SHP77 treated with DMSO at 0.1 percent for 48 hours (cell line): ENCODE measurements at places on chromosomes 1 and 21.
A peak's percentile ranks its signal among the peaks of the same experiment; 100 is the strongest.

DNA sequence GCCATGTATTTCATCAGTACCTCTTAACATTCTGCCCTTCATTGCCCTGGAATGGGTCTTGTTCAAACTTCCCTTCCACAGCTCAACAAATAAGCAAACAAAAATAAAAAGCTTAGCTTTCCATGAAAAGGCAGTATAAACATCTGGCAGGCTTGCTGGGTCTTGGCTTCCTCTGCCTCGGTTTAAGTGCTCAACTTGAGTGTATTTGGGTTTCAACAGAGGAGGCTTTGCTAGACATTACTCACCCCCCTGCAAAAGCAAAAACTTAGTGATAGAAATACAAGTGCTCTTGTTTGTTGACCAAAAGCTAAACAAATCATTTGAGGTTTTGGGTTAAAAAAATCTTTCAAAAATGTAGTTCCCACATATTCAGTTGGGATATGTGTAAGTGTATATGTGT lies 518.5 kb downstream of the PLPP3 start:
- no peak for DNase-seq

- no peak for DNase-seq
Measured at GRCh38 chr1:246063013-246063616, 444.0 kb downstream of the SMYD3 start.

DNA sequence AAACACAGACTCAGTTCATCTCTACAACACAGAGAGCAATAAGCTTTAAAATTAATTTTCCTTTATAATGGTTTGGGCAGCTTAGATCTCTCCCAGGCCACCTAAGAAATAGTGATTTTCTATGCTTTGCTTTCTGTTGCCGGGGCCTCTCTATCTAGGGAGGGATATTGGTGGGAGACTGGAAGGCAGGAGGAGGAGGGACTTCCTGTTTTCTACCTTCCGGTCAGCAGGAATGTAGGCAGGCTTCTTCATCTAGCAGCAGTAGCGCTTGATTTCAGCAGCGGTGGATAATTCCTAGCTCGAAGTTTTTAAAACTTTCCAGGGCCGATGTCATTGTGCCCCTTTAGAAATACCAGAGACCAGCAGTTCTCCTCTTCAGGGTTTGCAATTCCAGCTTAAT lies 5.1 kb upstream of the DESI2 start:
- no peak for DNase-seq

DNA sequence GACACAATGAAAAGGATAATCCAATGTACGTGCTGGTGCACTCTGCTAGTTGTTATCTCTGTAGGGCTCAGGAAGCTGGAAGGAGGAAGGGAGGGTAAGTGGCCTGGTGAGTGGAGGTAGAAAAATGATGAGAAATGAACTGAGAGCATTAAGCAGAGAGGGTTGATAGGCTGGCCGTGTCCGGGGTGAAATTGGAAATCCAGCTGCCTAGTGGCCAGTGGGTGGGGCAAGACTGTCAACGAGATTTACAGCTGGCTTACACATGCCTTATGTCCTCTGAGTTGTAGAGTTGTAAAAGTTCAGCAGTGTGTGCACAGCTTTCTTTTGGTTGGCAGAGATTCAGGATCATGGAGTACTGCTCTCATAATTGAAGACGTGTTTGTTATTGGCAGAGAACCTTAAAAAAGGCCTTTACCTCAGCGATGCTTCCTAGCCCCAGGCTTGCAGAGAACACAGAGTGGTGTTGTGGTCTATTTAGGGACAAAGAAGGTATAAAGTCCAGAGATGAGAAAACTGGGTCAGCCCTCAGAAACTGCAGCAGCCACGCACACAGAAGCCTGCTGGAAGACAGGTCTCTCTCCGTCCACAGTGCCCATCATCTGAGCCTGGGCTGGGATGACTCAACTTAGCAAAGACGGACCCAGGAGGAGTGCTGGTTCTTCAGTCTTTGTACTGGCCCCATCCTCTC lies 132.4 kb downstream of the EDEM3 start:
- peak; percentile 98 for DNase-seq

- DNase-seq, result no peak
Measured at GRCh38 chr1:68093737-68094136, 43.3 kb upstream of the DIRAS3 start.

GRCh38 chr1:209667103-209667502 lies 8.1 kb upstream of the G0S2 start:
- DNase-seq, result no peak

DNA sequence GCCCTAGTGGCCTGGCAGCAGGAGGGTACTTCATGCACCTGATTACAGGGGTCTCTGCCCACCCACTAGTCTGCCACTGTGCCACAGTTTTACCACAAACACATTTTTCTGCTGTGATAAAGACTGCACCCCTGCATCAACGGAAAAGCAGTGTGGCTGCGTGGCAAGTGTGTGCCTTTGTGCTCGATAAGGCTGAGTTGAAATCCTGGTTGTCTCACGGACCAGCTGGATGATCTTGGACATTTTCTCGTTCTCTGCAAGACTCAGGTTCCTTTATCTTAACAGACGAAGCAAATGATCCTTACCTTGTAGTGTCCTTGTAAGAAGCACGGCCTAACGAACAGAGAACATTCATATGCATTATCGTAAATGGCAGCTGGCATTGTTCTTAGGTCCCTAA lies 10.2 kb downstream of the GRHL3 start:
- no peak for DNase-seq

DNA sequence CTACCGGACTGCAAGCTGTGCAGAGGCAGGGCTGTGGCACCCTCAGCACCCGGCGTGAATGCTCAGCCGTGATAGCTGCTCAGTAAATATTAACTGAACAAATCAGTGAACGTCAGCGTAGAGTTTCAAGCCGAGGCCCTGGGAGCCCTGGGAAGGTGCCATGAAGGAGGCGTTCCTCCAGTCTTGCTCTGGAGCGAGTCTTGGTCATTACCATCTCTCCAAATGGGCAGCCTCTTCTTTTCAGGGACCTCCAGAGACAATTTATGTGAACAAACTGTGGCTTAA lies 449.2 kb downstream of the CAMTA1 start:
- no peak for DNase-seq

DNA sequence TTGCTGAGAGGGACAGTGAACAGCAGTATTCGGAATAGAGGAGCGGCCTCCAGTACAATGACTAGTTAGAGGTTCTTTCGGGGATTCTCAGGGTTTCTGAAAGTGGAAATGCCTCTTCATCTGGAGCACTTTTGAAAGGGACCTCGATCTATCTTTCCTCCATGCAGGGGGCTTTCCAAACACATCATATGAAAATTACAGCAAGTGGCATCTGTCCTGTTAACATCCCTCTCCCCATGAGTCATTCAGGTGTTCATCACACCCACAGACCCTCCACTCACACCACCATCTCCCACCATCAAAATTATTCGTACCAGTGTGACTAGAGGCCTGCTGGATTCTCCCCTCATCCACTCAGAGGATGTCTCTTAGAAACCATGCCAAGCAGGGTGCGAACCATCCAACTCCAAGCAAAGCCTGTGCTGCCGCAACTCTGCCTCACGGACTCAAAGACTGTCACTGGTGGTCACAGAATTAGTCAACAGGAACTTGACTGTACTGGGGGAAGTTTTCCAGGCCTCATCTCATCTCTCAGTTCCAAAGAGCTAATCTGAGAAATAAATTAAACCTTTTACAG lies 211.1 kb downstream of the MRPL39 start:
- DNase-seq, result no peak

GRCh38 chr1:108117945-108118902 lies 81.9 kb downstream of the SLC25A24 start:
- DNase-seq, result no peak

DNA sequence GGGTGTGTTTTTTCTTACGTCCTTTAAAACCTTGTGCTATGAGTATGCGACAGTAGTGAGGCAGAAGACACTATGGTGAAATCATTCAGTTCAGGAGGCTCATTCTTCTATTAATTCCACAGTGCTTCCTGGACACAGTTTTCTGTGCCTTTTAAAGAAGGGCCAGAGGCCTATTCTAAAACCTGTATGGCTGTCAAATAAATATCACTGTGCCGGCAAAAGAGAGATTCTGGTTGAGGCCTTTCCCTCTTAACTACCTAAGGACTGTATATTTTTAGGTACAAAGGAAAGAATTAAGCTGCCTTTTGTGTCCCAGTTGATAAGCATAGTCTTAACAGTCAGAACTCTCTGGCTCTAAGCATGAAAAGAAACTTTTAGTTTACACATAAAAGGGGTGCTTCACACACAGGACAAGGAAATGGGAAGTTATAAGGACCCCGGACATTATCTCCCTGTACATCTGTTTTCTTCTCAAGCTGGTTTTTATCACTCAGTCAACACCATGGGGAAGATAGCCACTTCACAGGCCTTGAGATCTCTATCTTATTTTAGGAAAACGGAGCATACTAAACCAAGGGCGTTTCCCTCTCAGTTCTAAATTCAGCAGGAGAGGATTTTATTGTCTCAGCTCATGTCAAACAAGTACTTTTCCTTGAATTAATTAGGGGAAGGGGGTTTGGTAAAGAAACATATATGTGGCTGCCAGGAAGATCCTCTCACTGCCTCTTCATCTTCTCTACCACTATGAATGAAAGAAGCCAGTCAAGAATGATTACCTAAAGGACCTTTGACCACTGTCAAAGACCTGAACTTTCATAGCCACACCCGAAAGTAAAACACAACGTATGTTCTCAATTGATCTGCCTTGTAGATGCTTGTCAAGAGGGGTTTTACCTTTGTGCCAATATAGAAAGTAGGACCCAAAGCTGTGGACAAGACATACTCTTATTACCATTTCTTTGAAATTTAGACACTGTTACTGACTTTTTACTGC lies 71.4 kb upstream of the HSPA13 start:
- DNase-seq, result no peak

GRCh38 chr1:99279525-99279924 lies 15.2 kb downstream of the PLPPR4 start:
- DNase-seq, result no peak

GRCh38 chr1:41390573-41390972 lies 29.3 kb downstream of the FOXO6 start:
- no peak for DNase-seq

- no peak for DNase-seq
Measured at GRCh38 chr1:81228926-81229325, 571.8 kb upstream of the ADGRL2 start.

- peak; percentile 63 for DNase-seq
Measured at GRCh38 chr1:98119796-98120195, 199.0 kb upstream of the DPYD start.

DNA sequence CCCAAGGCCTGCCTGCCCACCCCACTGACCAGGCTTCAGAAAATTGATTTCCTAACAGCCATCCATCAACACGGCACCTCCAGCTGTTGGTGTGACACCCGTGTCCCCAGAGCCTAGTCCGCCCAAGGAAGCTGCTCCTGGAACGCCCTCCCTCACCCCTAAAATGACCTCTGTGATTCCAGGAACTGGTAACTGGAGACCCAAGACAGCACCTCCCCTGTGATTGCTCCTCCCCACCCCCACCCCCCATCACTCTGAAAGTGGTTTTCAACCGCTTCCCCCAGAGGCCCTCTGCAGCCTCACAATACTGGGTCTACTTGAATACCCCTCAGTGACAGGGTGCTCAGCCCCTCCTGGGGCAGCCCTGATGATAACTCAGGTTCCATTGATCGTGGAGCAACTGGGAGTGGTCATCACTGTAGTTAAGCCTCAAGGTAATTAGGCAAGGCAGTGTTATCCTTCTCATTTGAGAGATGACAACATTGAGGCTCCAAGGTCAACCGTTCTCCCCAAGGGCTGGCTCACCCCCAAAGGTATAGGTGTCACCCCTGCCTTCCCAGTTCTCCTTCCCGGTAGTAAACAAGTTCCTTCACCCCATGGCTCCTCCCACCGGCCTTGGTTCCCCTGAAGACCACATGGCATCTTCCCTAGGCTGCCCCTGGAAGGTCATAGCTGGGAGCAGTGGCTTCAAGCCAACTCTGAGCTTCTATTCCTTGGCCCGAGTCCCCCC lies 52.0 kb downstream of the TAS1R2 start:
- DNase-seq, result no peak

DNA sequence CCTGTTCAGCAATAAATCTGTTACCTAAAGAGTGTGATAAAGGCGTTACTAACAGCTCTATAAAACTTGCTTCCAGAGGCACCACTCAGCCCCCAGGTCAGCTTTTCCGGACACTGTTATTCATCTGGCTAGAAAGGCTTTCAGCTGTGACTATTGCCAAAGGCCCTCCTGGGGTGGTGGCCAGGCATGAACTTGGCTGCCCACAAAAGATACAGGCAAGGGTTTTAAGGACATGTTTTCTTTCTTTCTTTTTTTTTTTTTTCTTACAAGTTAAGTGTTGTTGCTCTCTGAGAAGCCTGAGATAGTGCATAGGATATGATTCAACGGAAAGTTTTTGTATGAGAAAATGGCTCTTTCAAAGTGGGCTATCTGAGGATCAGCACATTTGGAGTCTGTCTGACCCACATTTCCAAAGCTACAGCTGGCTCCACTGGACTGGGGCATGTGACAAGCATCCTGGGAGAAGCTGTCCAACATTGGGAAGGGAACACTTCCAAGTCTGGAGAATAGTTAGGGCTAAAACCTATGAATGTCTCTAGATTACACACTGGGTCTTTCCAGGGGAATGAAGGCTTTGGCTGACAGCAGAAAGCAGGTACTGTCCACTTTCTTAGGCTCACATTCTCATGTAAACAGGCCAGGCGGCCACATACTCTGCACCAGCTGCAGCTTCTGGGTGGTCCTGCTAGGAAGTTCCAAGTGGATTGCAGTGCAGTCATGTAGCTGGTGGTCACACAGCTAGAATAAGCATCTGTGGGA lies 639.7 kb downstream of the LMO4 start:
- DNase-seq, result no peak

DNA sequence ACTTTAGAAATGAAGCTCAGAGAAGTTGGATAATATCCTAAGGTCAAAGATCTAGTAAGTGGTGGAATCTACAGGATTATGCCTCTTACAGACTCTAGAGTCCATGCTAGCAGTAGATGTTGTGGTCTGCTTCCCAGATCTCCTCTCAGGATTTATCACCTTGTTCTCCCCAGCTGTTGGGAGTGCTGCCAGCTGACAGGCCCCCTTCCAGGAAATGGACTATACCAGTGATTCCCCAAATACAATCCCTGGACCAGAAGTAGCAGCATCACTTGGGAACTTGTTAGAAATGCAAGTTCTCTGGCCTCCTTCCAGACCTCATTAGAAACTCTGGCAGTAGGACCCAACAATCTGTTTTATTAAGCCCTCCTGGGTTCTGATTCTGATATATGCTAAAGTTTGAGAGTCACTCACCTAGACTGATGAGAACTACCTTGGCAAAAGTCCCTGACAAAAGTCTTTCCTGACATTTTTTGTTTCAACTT lies 24.5 kb upstream of the NTNG1 start:
- DNase-seq, result no peak

GRCh38 chr1:25117233-25117823 lies 115.0 kb downstream of the SYF2 start:
- no peak for DNase-seq

- no peak for DNase-seq
Measured at GRCh38 chr21:33378081-33378480, 25.1 kb upstream of the IFNGR2 start.

GRCh38 chr1:3314491-3315381 lies 139.7 kb upstream of the ARHGEF16 start:
- no peak for DNase-seq

DNA sequence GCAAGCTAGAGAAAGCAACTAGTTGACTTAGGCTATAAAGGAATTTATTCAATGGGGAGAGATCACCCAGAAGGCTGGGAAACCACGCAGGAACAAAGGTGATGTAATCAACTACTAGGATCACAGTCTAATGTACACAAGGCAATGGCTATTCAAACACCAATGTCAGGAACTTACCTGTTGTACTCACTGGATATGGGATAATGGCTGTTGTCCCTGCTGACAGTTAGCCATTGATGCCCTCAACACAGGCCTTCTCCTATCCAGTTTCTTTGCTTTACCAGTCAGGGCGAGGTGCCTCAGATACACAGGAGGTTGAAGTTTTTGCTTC lies 32.3 kb downstream of the C21orf91 start:
- DNase-seq, result no peak

GRCh38 chr1:214469290-214469689 lies 82.1 kb downstream of the PTPN14 start:
- DNase-seq, result no peak
